NCI-H187 (cell line): ENCODE measurements at places on chromosomes 3 and 15.

GRCh38 chr15:66188464-66188863 lies 65.1 kb downstream of the MEGF11 start:
- DNase-seq, result no peak

GRCh38 chr3:70829092-70829491 lies 516.7 kb upstream of the MDFIC2 start:
- DNase-seq, result no peak

GRCh38 chr15:100692246-100692645 lies 89.9 kb downstream of the ASB7 start:
- DNase-seq, result no peak

- DNase-seq, result no peak
Observed at GRCh38 chr15:92460023-92460422, 66.3 kb downstream of the ST8SIA2 start.

- peak; percentile 40 for DNase-seq
Observed at GRCh38 chr3:158097593-158098308, 8.5 kb downstream of the SHOX2 start.
